ENCODE measurements at places on chromosomes 3 and 15. TPM values are rescaled to one million over a fixed set of nuclear protein-coding genes. Genes with fewer than 3 reads are reported as not detected.

The CPNE4 gene
- not detected for total RNA-seq

GRCh38 chr15:51579012-51579411 is 43.6 kb downstream of the DMXL2 start:
- DNase-seq, result no peak

GRCh38 chr3:156291272-156292123 is 171.1 kb downstream of the KCNAB1 start:
- peak; percentile 5 for DNase-seq

- no peak for DNase-seq
Measured at GRCh38 chr3:154095832-154096421, 25.3 kb upstream of the ARHGEF26 start.

GRCh38 chr3:22360164-22360563 is 609.2 kb upstream of the ZNF385D start:
- no peak for DNase-seq

DNA sequence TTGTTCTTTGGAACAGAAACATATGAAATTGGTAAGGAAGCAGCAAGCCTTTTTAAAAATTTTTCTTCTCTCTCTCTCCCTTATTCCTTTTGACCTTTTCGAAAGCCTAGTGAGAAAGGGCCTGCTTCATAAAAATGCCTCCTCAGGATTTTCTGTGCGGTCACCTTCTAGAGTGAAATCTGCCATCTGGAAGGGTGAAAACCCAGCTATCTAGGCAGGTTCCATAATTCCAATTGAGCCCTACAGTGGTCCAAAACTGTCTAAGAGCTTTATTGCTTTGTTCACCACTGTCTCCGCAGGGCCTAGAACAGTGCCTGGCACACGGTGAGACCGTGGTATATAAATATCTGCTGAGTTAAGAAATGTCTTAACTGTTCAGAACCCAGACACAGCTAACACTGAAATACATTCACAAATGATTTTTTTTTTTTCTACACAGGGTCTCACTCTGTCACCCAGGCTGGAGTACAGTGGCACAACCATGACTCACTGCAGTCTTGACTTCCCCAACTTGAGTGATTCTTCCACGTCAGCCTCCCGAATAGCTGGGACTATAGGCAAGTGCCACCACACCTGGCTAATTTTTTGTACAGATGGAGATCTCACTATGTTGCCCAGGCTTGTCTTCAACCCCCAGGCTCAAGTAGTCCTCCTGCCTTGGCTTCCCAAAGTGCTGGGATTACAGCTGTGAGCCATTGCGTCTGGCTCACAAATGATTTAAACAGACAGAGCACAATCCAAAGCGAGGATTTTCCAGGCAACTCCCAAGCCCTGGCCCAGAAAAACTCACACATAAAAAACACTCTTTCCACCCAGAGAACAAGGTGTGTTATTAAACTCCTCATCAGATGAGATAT is 64.4 kb downstream of the FRMD4B start:
- no peak for DNase-seq

DNA sequence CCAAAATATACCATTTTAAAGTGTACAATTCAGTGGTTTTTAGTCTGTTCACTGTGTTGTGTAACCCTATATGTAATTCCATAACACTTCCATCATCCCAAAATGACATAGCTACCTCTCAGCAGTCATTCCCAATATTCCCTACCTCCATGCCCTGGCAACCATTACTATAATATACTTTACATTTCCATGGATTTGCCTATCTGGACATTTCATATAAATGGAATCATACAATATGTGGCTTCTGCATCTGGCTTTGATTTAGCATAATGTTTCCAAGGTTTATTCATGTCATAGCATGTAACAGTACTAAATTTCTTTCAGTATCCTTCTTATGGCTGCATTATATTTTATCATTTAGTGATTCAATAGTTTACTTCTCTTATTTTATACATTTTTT is 25.3 kb downstream of the FAM98B start:
- DNase-seq, result no peak

Measured in activated CD8-positive, alpha-beta T cell treated with anti-CD3 and anti-CD28 coated beads for 36 hours (primary cell).